Heart left ventricle (tissue), 16 donors: ENCODE measurements at places on chromosomes 5 and 9. TPM values are rescaled to one million over a fixed set of nuclear protein-coding genes. Genes with fewer than 3 reads are reported as not detected.

GRCh38 chr5:91307048-91307447 is 76.1 kb downstream of the ARRDC3 start:
- peak; percentile 35 for DNase-seq

DNA sequence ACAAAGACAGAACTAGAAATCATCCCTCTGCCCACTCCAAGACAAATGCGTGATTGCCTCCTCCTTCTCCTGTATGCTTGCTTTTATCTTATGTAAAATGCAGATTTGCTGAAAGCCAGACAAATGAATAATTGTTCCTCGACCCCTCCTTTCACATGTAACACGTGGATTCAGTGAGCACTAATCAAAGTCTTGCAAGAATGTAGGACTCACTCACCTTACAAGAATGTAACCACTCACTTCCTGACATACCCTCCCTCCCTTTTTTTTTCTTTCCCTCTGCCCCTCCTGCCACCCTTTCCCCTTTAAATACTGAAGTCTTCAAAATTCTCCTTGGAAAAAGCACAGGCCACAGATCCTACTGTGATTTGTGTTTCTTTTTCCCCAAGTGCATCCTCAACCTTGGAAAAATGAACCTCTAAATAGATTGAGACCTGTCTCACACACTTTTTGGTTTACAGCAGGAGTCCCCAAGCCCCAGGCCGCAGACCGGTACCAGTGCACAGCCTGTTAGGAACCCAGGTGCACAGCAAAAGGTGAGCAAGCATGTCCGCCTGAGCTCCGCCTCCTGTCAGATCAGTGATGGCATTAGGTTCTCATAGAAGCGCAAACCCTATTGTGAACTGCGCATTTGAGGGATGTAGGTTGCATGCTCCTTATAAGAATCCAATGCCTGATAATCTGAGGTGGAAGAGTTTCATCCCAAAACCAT is 29.4 kb upstream of the HSD17B3 start:
- no peak for DNase-seq

GRCh38 chr5:143349177-143349576 is 54.3 kb downstream of the NR3C1 start:
- no peak for DNase-seq

DNA sequence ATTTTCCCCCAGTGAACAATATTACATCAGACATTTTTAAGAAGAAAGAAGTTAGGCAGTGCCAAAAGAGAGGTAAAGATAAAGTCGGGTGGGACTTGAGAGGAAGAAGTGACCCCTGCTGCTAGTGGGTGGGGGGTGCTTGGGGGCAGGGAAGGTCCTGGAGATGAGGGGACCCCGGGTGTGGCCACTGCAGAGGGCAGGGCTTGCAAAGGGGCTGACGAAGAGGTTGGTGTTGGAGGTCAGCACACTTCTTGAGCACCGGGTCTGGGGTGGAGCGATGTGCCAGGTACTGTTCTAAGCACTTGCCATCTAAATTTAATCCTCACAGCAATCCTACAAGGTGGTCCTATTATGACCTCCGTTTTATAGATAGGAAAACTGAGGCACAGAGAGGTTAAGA is 62.0 kb downstream of the AMBP start:
- DNase-seq, result peak; percentile 2

DNA sequence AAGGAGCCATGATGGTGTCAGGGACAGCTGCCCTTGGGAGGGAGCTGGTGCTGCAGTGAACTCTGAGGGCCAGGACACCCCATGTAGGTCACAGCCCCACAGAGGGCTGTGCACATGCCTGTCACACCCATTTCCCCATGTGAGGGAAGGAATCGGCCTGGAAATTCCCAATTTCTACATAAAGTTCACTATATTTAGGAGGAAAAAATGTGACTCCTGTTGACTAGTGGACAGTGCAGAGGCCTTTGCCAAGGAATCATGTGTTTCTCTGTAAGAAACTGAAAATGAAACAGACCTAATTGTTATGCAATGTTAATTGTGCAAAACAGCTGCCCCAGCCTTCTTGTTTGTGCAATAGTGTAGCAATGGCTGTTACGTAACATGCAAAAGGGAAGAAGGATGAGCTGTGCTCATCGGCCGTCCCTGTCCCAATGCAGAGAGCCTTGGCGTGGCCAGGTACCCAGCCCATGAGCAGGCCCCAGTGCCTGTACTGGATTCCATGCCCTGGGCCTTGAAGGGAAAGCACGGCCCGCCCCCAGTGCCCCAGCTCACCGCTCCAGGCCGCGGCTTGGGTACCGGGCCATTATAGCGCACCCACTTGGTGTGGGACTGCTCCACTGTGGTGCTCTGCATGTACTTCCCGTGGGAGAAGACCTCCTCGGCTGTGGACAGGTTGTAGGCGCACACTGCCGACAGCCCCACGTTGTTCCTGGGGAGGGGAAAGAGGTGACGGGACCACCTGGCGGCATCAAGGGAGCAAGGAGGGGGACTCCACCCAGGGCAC is 70.0 kb downstream of the SECISBP2 start:
- peak; percentile 46 for DNase-seq

DNA sequence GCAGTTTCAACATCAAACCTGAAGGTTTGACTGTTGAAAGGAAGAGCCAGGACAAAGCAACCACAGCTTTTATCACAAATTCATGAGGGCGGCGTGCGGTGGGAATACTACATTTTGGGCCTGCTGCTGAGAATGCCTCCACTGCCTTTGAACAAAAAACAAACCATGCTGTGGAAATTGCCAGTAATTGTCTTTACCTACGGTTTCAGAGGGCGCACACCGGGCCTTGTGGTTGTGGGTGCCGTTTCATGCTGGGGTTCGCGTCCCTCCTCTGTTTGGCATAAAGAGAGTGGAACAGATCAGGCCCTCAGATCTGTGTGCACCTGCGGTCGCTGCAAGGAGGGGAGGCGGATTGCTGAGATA is 27.6 kb upstream of the TCF7 start:
- DNase-seq, result no peak

DNA sequence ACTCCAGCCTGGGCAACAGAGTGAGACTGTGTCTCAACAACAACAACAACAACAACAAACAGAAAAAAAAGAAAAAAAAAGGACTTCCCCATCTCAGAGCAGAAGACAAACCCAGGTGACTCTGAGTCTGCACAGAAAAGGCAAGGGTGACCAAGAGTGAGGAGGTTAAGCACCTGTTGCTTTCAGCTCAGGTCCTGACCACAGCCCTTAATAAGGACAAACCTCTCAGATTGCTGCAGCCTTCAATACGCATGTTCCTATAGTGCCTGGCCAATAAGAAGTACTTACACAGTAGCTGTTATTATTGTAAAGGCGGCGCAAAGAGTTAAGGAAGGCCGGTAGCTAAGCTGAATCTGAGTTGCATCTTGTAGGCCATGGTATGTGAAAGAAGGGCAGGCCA is 102.3 kb upstream of the MSX2 start:
- no peak for DNase-seq

DNA sequence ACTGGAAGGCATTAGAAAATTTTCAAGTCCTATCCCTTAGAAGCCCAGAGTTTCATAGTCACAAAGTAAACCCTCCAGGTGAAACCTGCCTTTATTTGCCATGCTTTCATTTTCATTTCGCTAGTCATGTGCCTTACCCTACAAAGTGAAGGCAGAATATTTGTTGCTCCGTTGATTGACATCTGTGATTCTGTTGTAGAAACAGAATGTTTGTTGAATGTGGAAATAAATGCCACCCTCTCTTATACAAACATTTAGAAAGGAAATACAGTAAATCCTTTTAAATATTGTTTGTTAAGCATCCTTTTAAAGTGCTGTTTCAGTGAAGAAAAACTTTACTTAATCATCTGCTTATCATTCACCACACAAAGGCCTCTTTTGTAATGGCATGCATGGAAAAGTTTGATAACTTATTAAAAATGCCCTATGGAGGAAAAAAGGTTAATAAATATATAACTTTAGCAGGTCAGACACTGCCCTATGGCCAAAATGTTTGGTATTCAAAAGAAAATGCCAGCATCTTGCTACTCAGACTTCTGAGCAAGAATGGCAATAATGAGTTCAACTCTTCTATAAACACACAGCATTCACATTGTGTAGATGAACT is 34.3 kb upstream of the CAST start:
- DNase-seq, result no peak

DNA sequence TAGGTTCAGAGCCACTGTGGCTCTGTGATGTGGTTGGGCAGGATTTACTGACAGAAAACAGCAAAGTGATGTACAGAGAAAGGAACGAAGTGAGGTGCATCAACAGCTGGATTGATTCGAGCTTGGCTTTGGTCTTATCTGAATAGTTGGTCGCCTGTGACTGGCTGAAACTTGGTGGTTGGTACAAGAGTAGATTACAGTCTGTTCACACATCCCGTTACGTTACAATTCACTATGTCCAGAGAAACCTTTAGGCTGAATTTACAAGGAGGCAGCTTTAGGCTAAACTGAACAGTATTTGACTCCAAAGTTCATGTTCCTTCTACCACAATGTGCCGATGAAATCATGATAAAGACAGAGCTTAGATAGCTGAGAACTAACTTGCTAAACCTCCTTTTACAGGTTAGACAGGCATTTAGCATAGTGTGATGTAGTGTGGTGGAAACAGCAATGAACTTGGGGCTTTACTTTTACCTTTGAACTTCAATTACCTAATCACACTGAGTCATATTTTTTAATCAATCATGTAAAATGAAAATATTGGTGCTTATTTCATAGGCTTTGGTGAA is 210.2 kb upstream of the PUM3 start:
- no peak for DNase-seq

- no peak for DNase-seq
Measured at GRCh38 chr5:142287096-142287972, 37.5 kb downstream of the SPRY4 start.

GRCh38 chr5:14420101-14420811 is 161.3 kb upstream of the OTULINL start:
- DNase-seq, result no peak

DNA sequence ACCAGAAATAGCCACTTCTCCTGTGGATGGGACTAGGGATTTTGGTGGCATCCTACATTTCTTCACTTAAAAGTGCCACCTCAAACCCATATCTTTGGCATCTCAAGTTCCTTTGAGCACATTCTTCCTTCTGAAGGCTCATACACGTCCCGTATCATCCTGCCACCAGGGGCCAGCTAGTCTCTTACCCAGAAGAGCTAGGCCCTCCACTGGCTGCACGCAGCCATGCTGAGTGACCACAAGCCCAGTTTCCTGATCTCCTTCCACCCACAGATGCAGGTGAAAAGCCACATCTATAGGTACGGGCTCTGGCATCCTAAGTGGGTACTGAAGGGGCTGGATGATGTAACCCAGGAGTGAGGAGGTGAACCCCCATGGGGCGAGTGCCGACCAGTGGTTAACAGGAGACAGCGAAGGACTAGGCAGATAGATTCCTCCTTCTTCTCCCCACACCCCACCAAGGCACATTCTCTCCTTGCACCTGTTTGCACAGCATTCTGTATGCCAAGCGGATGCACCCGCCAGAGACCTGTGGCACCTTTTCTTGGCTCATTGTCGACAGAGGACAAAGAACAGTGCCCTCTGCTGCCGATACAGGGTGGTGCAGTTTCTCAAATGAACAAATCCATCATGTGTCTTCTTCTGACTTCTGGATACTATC is 14.4 kb upstream of the SCGB3A1 start:
- DNase-seq, result peak; percentile 25

ZNF483 gene
- total RNA-seq, result 6.4 TPM

PRR16 gene
- total RNA-seq, result 9.0 TPM

WDR38 gene
- total RNA-seq, result not detected

ITK gene
- total RNA-seq, result 2.9 TPM

IPPK gene
- total RNA-seq, result 10.1 TPM

HSD17B3 gene
- 0.86 TPM for total RNA-seq

SLC28A3 gene
- 5.7 TPM for total RNA-seq

IL5 gene
- total RNA-seq, result not detected
